NCI-H1105 (cell line): ENCODE measurements at places on chromosomes 1 and 21.

- DNase-seq: no peak
Observed at GRCh38 chr1:111802110-111802509, 46.4 kb downstream of the DDX20 start.

GRCh38 chr1:3235496-3235895 lies 166.5 kb downstream of the PRDM16 start:
- DNase-seq: no peak

- DNase-seq: no peak
Observed at GRCh38 chr1:110850627-110851026, 22.3 kb upstream of the CD53 start.

- DNase-seq: peak; percentile 14
Observed at GRCh38 chr1:160365325-160365724, 1.5 kb upstream of the NHLH1 start.

DNA sequence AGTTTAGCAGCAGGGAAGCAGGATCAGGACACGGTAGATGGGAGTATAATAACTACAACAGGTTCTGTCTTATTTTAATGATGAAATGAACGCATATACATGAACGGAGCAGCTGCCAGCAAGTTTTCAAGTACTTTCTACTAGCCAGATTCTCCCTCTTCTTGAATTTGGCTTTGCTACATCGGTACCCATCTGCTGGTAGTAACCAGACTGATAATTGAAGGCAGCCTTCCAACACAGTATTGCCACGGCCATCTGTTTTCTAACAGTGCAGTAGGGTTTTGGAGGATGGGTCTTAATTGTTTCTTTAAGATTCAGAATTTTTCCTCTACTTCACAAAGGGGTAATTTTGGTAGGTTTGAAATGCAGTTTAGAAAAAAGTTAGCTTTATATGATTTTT lies 33.4 kb downstream of the CENPF start:
- DNase-seq: no peak

GRCh38 chr1:12596007-12596821 lies 21.8 kb downstream of the DHRS3 start:
- no peak for DNase-seq

DNA sequence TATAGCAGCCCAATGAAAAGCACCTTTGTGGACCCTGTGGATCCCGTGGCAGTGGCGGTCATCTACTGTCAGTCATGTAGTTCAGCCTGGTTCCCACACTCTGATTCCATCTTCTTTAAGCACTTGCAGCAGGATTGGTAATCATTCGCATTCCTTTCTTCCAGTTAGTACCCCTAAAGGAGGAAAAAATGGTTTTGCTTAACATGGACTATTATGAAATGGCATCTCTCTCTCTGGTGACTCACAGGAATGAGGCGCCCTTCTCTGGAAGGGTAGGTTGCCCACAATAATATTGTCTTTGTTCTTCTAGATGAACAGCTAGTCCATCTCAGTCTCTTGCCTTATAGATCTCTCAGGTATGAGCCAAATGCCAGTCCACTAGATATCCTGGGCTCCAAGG lies 127.9 kb upstream of the MROH9 start:
- no peak for DNase-seq

- DNase-seq: no peak
Observed at GRCh38 chr1:88224906-88225305, 459.2 kb upstream of the PKN2 start.

DNA sequence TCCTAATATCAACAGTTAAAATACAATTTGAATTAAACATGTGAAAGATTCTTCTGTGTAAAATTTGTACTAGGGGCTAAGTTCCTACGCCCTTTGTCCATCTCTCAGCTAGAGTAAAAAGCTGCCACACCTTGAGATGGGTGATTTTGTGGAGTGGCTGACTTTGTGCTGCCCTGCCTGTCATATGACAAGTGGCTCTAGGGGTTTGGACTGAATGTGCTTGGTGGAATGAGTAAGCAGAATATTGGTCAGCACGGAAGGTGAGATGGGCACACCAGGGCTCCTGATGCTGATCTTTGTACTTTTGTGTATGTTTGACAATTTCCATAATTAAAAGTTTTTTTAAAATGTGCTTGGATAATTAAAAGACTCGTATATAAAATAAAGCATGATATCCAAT lies 133.6 kb upstream of the SLC45A1 start:
- DNase-seq: no peak

GRCh38 chr21:33162436-33162951 lies 67.2 kb upstream of the IFNAR2 start:
- DNase-seq: no peak

GRCh38 chr1:18121072-18121820 lies 13.6 kb downstream of the IGSF21 start:
- peak; percentile 60 for DNase-seq

GRCh38 chr1:173488001-173488400 lies 10.9 kb downstream of the PRDX6 start:
- DNase-seq: no peak

- DNase-seq: peak; percentile 1
Observed at GRCh38 chr1:189429610-189430009, 1048.1 kb downstream of the BRINP3 start.

GRCh38 chr1:203507759-203508158 lies 13.8 kb downstream of the OPTC start:
- DNase-seq: no peak

- DNase-seq: no peak
Observed at GRCh38 chr1:5596651-5597050, 395.6 kb downstream of the NPHP4 start.

DNA sequence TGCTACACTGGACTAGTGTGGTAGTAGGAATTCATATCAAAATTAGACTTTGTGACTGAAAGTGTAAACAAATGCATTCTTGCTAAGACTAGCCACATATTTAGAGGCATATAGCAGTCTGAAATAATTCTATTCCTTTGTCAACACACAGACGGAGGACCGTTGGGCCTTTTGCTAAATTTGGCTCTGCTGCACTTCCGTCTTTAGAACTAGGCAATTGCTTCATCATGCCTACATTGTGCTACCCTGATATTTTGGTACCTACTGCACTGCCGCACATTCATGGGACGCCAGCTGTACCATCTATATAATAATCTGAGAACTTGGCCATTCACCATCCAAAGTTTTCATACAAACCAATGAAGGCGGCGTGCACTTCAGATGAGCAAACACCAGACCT lies 346.8 kb downstream of the KIF26B start:
- no peak for DNase-seq

- DNase-seq: no peak
Observed at GRCh38 chr1:162699366-162699765, 67.1 kb downstream of the DDR2 start.

GRCh38 chr1:54460861-54461387 lies 54.7 kb upstream of the SSBP3 start:
- DNase-seq: no peak

DNA sequence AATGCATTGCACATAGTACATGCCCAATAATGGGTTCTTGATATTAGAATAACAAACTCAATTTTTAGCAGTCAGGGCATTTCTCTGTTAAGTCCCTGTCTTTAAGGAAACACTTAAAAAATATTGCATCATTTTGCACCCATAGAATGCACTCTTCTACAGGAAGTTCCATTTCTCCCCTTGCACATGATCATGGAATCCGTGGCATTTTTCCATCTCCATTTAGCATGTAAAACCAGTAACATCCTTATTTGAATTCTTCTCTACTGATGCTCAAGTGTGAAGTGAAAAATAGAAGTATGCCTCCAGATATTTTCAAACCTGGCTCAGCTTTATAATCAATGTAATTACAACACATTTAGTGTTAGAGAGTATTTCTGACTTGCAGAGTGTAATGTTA lies 192.8 kb downstream of the RWDD3 start:
- DNase-seq: no peak

DNA sequence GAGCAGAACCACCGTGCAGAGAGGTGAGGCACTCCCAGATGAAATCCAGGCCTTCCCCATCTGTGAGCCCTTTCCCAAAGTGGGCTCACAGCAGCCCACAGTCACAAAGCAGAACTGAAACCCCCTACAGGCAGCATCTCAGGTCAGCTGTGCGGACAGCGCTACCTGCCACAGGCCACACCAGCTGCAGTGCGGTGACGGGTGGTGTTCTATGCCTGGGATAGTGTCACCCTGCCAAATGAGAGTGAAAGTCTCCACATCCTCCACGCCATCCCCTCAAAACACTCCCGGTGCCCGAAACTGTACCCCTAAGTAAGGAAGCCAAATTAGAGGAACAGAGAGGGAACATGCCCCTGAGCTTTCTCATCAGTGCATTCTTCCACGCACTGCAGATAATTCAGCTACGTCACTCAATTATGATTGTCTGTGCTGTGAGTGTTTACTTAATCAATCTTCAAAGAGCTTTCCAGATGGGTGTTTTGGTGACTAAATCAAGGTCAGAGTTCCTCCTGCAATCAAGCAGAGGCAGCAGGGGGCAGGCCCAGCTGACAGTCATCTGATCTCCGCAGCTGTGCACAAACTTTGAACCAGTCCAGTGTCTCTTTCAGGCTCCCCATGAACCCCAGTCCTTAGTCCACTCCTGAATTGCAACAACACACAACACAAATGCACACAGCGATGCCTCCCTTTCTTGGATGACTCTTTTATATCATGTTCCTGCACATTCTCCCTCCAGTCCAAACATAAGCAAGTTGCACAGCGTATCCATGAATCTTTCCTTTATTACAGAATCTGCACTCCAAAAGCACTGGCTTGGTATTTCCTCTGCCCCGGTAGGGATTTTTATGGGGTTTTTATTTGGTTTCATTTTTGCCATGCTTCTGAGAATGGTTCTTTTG lies 150.0 kb downstream of the TOMM20 start:
- DNase-seq: no peak

- DNase-seq: no peak
Observed at GRCh38 chr1:43921022-43921421, 12.6 kb upstream of the ARTN start.

DNA sequence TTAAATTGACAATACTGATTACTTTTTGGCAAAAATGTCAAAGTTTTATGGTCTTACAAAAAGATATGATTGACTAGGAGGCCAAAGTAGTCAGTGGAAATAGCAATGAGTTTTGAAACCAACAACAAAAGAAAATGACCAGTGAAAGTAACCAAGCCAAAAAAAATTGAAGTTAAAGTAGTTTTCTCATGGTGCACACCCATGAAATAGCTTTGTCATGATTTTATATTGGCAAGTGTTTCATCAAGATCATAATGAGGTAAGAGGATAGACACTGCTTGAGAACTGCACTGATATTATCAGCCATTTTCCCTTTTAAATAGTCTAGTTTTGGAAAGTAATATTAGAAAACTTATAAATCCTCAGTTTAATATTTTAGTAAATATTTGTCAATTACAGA lies 206.2 kb upstream of the ADAMTS5 start:
- no peak for DNase-seq

GRCh38 chr1:92356956-92357355 lies 58.1 kb downstream of the RPAP2 start:
- DNase-seq: no peak

GRCh38 chr1:167635941-167636340 lies 5.9 kb downstream of the RCSD1 start:
- DNase-seq: no peak

GRCh38 chr1:16139473-16139962 lies 16.4 kb downstream of the EPHA2 start:
- no peak for DNase-seq

- no peak for DNase-seq
Observed at GRCh38 chr1:94012708-94013366, 103.6 kb upstream of the GCLM start.

GRCh38 chr1:44945967-44946366 lies 40.4 kb downstream of the EIF2B3 start:
- no peak for DNase-seq
